SJCRH30 (cell line): ENCODE measurements at places on chromosomes 6 and 20.

DNA sequence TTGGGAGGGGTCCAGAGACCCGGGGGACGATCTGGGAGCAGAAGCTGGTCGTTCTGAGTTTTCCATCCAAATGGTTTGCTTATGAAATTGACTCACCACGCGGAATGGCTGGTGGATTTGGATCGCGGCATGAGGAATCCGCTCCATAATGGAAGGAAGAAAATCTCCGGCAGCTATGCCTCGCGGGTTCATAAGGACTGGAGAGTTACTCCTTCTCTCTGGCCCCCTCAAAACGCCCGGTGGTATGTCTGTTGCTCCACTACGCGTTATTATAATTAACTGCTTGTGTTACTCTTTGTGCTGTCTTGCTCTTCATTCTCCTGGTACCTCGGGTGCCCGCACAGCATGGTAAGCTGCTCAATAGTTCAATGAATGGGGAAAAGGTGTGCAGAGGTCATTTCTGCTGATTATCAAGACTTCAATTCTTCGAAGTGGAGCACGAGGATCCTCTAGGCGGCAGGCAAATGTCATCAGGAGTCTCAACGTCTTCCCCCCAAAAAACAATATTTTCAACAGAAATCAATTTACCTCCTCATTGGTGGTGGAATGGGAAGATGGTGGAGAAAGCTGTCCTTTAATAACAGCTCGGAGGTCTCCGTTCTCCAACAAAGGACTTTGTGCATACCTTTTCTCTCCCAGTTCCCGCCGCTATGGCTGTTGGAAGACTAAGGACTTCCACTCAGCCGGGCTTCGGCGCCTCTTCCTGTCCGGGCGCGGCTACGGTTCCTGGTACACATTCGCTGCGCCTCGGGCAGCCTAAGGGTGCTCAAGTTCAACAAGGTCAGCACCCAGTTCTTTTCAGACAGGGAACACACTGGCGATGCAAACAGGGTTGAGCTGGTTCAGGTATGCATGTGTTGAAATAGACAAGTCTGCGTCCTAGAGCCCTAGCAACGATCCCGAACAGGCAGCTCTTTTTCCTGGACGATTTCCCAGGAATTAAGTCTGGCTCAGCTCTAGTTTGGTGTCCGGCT is 9.2 kb upstream of the PRSS16 start:
- DNase-seq = no peak

GRCh38 chr6:65545920-65546319 is 161.1 kb downstream of the EYS start:
- no peak for DNase-seq

DNA sequence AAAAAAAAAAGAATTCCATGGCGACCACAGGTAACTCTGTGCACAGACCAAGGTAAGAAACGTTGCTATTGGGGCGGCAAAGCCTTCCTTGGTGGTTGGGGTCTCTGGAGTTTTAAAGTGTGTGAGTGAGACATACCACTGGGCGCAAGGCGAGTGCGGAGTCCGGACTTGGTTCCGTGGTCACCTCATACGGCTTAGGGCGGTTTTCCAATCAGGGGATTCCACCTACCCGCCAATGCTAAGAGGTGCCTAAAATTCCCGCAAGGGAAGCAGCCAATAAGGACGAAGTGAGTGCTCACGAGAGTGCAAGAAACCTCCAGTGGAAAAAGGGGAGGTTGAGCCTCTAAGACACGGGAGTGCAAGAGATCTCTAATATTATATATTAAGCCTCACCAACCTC is 68.6 kb upstream of the PRSS16 start:
- DNase-seq = no peak

DNA sequence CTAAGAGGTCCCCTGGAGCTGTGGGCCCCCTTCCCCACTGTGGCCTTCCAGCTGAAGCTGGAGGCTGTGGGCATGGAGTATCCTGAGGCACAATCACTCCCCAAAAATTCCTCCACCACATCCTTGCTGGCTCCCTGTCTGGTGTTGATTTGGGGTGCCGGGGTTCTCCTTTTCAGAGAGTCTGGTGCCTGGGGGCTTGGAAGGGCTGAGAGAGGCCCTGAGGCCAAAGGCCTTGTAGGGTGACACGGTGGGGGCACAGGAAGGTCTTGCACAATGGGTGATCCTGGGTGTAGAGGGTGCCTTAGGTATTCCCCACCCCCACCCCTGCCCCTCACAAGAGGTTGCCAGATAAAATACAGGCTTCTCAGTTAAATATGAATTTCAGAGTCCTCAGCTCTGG is 33.2 kb upstream of the VEGFA start:
- no peak for DNase-seq

GRCh38 chr6:47743744-47744143 is 38.1 kb upstream of the OPN5 start:
- no peak for DNase-seq

- DNase-seq = no peak
Measured at GRCh38 chr20:61041481-61041880, 210.6 kb upstream of the CDH4 start.

DNA sequence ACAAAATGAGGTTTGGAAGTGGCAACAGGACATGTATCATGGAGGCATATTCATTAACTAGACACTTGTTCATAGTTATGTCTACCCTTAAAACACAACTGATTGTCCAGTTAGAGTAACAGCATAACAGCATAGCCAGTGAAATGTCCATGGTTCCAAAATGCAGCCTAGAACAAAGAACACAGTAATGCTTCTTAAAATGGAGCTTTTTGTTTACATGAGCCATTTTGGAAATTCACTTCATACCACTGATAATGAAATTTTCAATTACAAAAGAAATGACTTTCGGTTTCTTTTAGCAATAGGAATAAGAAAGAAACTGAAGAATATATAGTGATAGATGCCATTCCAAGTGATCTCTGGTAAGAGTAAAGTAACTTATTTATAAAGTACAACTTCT is 111.1 kb upstream of the DST start:
- DNase-seq = no peak

DNA sequence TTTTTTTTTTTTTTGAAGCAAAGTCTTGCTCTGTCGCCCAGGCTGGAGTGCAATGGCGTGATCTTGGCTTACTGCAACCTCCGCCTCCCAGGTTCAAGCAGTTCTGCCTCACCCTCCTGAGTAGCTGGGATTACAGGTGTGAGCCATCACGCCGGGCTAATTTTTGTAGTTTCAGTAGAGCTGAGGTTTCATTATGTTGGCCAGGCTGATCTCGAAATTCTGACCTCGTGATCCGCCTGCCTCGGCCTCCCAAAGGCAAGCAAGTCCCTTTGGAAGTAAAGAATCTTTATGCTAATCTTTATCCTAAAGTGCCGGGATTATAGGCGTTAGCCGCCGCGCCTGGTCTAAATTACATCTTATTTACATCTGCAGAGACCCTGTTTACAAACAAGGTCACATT is 1.5 kb downstream of the PSMG4 start:
- DNase-seq = no peak

DNA sequence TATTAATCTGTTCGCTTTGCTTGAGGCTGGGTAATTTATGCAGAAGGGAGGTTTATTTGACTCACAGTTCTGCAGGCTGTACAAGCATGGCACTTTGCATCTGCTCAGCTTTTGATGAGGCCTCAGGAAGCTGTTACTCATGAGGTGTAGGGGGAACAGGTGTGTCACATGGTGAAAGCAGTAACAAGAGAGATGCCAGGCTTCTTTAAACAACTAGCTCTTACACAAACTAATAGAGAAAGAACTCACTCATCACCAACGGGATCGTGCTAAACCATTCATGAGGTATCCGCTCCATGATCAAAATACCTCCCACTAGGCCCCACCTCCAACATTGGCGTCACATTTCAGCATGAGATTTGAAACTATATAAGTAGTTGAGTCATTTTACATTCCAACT is 34.4 kb upstream of the GCLC start:
- no peak for DNase-seq

- DNase-seq = no peak
Measured at GRCh38 chr20:37864298-37864697, 38.6 kb upstream of the VSTM2L start.

DNA sequence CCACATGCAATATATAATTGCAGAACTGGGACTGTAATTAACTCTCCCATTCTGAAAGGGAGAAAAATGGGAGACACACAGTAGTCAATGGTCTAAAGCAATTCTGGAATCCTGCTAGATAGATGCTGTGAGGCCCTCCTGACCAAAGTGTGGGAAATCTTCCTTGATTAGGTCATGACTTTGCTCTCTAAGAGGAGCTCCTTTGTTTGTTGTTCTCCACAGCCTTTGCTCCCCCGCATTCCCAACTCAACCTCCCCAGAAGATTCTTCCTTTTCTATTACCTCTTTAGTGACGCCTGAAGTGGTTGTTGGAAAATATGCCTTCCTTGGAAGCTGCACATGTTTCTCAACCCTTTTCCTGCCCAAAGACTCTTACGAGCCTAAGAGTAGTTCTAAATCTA is 28.8 kb upstream of the LIN28B start:
- DNase-seq = peak; percentile 3

- peak; percentile 73 for DNase-seq
Measured at GRCh38 chr6:31723245-31723979, at the start of gene MPIG6B. MPIG6B (plus strand) TSS chr6:31723373; CDS start chr6:31723384, 11 bp downstream.

DNA sequence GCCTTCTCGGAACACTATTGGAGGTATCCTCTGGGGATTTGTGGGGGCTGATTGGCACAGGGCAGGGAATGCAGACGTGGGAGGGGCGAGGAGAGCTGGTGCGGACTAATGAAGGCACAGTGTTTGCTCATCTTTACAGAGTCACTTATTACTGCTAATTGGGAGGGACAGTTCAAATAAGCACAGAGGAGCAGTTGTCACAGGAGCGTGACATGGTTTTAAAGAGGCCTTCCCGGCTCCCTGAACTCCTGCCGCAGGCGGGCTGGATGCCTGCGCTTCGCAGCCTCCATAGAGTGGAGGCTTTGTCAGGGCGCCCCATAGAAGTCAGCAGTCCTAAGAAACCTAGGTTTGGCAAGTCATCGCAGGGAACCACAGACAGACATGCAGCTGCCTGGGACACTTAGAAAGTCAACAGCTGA is 149.6 kb downstream of the LINC00237 start:
- DNase-seq = peak; percentile 92

GRCh38 chr20:51597389-51598231 is 55.1 kb upstream of the NFATC2 start:
- no peak for DNase-seq

DNA sequence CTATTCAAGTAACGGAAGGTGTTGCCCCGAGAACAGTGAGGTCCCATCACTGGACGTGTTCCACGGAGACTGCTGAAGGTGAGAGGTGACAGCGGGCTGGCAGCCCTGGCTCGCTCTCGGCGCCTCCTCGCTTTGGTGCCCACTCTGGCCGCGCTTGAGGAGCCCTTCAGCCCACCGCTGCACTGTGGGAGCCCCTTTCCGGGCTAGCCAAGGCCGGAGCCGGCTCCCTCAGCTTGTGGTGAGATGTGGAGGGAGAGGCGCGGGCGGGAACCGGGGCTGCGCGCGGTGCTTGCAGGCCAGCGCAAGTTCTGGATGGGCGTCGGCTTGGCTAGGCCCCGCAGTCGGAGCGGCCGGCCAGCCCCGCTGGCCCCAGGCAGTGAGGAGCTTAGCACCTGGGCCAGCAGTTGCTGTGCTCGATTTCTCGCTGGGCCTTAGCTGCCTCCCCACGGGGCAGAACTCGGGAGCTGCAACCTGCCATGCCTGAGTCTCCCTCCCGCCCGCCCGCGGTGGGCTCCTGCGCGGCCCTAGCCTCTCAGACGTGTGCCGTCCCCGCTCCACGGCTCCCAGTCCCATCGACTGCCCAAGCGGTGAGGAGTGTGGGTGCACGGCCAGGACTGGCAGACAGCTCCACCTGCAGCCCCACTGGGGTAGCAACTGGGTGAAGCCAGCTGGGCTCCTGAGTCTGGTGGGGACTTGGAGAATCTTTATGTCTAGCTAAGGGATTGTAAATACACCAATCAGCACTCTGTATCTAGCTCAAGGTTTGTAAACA is 77.6 kb downstream of the RNF182 start:
- no peak for DNase-seq

DNA sequence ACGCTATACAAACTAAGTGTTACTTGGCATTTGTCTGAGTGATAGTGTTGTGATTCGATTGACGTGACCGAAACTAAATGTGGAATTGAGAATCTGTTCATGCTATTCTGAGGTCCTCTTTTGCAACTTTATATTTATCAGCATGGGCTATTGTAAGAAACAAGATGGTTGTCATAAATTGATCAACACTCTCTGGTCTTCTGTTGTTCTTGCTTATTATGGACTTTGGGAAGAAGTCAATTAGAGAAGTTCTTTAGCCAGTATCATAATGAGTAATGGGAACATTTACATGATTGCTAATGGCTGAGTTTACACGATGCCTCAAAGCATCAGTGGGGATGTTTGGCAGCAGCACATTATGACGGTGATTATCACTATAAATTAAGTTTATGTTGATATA is 195.0 kb downstream of the CD83 start:
- no peak for DNase-seq

GRCh38 chr20:54435015-54435414 is 40.4 kb upstream of the DOK5 start:
- no peak for DNase-seq

DNA sequence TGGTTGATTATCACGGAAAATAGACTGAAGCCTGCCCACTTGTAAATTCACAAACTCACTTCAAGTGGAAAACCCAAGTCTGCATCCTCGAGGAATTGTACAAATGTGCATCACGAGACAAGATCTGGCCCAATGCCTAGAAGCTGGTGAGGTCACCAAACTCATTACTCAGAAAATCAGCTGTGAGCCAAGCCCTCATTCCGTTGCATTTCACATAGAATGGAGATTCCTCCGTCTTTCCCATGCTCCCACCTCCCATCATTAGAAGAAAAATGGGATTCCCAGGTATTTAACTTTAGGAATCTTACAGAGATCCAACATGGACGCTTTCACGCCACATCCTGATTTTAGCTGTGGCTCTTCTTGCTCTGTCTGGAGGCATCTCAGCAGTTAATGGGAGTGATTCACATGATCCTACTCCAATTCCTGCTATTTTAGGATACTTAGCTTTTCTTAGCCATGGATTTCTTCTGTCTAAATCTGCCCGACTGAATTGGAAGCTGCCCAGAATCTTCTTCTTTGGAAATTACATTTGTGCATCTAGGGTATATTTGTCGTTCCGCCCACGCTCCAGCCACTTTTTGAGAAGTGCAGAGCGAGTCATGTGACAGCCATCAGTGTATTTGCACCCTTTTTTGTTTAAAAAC is 68.7 kb upstream of the STMND1 start:
- peak; percentile 65 for DNase-seq

GRCh38 chr6:4564801-4565271 is 211.4 kb upstream of the CDYL start:
- DNase-seq = peak; percentile 13

DNA sequence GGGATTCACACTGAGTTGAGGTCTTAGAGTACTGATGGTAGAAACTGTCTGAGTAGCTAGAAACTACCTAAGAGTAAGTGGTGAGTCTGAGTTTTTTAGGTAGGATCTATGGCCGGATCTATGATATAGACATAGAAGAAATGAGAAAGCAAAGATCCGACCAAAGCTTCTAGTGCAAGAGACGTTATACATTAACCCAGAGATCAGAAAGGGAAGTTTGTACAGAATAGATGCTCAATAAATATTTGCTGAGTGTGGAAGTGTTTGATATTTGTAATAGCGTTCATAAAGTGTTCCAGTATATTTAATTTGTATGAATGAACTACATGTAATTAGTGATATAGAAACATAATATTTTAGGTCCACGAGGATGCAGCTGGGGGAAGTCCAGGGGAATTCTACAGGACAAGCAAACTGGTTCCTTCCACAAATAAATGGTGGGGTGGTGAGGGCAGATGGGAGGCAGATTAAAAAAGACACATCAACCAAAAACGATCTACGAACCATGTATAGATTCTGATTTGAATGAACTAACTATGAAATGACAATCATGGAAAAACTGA is 31.9 kb upstream of the JARID2 start:
- DNase-seq = no peak
